ENCODE measurements at places on chromosomes 1 and 21.

- no peak for DNase-seq
Measured at GRCh38 chr1:109270623-109271317, 12.2 kb downstream of the PSRC1 start.

DNA sequence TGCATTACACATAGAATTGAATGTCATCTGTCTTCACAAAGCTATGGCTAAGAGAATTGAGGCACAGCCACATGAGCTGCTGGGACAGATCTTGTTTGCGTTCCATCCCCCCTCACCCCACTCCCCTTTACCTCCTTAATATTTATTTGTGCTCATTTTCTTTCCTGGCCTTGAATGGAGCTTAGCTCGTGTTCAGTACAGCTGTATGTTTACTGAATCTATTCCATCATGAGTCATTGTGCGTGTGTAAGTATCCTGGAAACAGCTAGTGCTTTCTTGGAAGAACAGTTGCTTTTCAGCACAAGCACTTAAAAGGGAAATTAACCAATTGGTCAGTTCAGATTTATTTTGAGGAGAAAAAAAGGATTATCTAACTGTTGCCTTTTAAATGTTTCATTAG is 14.7 kb downstream of the PROX1 start:
- DNase-seq: no peak

GRCh38 chr1:39755965-39756659 is 15.0 kb downstream of the OXCT2 start:
- no peak for DNase-seq

- no peak for DNase-seq
Measured at GRCh38 chr1:77642196-77642595, 40.3 kb downstream of the ZZZ3 start.

DNA sequence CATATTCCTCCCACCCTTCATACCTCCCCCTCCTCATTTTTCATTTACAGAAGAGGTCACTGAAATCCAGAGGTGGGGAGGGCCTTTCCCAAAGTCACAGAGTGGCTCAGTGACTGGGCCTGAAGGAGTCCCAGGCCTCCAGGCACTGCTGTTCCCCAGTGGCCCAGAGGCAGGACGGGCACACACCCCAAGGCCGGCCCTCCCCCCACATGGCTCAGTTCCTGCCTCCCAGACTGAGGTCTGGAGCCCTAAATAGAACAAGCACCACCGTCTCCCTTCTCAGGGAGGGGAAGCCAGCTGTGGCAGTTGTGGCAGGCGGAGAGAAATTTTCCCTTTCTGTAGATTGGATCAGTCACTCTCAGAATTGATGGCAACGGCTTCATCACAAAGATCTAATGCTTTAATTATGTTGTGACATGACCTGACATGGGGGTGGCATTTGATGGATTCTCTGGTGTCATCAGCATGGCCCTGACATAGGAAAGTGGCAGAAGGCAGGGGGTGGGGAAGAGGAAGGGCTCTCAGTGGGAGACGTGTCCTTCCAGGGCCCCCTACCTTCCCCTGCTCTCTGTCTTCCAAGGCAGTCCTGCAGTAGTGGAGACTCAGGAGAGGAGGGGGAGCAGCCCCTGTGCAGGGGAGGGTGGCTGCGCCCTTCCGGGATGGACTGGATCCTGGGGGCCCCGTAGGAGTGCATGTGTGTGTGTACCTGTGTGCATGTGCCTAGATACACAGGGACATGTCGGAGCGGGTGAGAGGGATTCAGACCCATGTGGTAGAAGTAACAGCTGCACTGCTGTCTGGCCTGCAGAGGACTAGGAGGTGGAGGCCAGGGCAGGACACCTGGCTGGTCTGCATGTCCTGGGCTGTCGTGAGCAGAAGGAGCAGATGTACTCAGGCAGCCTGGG is 41.2 kb upstream of the FOXO6 start:
- DNase-seq: no peak

DNA sequence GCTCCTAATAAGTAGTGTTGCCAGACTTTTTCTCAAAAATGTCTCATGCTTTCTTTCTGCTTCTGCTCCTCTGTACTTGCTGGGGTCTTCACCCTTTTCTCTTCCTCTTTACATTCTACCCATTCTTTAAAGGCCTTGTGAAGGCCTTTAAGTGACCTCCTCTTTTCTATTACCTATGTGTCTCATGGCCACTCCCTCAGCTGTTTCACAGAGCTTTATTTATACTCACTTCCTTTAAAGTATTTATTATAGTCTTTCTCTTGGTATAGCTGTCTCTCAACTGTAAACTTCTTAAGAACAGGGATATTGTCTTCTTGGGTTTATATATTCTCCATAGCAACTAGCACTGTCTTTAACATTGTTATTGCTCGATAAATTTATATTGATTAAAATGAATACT is 792 bp downstream of the GOLPH3L start:
- DNase-seq: no peak
